NCI-H774 (cell line): ENCODE measurements at places on chromosomes 3 and 15.

- no peak for DNase-seq
These were observed 12.3 kb upstream of the KPNA4 start for GRCh38 chr3:160577556-160578195.

- DNase-seq: no peak
These were observed 103.0 kb upstream of the SLC24A5 start for GRCh38 chr15:48017747-48018146.

DNA sequence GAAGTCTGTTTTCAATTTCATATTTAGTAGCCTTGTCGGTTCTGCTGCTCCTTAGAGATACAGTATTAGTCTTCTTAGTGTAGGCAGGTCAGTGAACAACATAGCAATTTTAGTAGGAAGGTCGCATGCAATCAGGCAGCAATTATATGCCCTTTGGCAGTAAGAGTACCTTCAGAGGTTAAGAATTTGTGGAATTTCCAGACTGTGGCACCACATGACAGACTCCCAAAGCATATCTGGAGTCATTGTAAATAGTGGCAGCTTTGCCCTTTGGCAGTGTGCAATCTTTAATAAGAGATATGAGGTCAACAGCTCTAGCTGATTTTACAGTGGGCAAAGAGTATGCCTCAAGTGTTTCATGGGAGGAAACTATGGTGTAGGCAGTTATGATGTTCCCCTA is 1532.5 kb upstream of the CADM2 start:
- no peak for DNase-seq

DNA sequence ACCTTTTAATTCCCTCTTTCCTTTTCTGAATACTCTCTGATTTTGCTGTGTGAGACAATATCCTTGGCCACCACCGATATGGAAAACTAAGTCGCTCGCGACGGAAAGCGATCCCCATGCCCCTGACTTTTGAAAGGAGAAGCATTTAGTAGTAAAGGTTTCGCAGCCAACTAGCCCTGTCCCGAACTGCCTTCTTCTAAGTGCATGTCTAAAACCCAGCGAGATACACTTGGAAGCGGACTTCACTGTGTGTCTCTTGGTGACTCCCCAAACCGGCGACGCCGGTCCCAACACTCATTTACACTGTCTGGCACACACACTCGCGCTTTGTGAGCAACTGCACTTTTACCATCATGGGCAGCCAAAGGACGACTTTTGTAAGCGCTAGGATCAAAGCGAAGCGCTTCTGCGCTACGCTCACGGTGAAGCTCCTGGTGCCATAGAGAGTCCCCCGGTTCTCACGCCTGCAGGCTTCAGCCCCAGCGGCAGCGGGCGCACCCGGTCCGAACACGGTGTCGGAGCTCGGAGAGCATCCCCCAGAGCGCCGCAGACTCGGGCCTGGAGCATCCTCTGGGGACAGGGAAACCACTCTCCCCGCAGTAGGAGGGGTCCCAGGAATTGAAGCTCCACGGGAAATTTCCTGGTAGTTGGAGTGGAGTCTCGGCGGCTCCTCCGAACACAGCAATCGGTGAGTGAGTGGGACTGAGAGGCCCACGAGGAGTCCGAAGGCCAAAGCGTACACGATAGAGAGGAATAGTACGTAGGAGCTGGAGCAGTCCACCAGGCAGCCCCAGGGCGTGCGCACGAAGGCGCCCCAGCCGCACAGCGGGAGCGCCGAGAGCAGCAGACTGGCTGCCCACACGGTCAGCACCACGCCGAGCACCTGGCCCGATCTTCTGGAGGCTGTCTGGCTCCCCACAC is 1.4 kb downstream of the GPR149 start:
- peak; percentile 36 for DNase-seq

GRCh38 chr3:39207361-39208186 is 15.2 kb upstream of the XIRP1 start:
- no peak for DNase-seq

- DNase-seq: no peak
These were observed 26.8 kb upstream of the CPNE9 start for GRCh38 chr3:9676785-9677184.

DNA sequence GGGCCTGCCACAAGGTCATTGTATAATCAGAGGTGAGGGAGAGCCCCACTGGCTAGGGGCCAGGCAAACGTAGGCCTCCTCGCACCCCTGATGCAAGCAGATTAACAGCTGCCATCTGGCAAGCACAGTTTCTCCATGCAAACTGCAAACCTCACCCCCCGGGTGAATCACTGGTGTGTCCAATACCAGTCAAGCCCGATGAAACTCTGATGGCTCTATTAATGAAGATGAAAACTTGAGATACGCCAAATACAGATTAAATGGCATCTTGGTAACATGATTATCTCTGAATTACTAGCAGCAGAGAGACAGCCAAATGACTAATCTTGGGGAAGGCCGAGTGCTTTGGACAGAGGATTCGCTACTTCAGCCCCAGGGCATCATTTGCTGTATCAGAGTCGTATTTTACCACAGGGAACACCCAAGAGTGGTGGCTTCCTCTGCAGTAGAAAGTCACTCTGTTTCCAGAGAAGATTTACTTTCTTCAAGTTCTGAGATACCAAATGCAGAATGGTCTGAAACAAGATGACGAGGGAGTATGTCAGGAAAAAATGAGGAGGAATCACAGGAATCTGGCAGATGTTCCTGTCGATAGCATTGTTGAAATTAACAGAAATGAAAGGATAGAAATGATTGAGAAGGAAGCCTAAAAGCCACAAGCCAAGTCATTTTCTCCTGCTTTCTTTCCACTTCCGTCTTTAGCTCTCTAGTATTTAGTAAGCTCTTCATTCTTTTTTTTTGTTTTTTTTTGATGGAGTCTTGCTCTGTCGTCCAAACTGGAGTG is 96.2 kb upstream of the NR2F2 start:
- DNase-seq: no peak

GRCh38 chr3:153591561-153592245 is 429.7 kb downstream of the RAP2B start:
- no peak for DNase-seq

DNA sequence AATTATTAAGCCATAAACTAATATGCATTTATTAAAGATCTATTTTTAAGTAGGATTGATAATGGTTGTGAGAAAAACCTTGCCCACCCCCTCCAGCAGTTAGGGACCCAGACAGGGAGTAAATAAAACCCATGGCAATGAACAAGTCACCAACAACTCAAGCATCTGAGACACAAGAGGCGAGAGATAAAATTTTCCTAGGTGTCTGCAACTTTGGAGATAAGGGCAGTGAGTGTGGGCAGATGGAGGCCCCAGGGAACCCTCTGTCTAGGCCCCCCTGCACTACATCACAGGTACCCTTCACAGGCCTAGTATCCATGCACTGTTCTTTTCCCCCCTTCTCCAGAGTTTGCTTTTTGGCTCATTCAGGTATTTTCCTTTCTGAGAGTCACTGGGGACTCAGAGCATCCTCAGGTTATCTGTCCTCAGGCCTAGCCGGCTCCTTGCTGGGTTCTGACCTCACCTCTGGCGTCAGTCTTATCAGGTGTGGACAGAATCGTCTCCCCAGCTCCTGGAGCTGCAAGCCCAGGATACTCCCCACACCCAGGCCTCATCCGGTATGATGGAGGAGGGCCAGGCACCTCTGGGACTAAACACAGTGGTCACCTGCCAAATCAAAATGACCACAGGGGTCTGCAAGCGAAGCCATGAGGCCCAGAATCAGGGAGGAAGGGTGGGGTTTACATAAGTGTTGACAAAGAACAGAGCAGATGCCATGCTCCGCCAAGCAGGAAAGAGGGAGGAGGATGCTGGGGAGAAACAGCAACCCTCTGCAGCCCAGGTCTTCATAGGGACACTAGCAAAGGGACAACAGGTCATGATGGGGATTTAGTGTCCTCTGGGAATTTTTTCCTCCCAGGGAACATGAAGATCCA is 50.4 kb downstream of the CCNL1 start:
- no peak for DNase-seq

DNA sequence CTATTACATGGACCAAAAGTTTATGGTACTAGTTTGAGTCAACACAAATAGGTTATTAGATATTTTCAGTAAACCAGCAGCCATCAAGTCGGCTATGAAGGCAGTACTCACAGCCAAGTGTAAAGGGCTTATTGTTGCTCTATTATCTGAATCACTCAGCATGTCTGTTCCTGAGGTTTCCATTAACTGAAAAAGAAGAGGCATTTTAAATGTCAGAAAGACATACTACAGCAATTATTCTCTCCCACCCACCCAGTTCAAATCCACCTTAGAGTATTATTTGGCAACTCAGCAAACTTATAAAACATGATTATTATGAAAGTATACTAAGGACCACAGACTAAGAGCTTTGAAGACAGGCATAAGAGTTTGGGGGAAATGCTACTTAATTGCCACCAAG is 93.1 kb downstream of the BTD start:
- no peak for DNase-seq

DNA sequence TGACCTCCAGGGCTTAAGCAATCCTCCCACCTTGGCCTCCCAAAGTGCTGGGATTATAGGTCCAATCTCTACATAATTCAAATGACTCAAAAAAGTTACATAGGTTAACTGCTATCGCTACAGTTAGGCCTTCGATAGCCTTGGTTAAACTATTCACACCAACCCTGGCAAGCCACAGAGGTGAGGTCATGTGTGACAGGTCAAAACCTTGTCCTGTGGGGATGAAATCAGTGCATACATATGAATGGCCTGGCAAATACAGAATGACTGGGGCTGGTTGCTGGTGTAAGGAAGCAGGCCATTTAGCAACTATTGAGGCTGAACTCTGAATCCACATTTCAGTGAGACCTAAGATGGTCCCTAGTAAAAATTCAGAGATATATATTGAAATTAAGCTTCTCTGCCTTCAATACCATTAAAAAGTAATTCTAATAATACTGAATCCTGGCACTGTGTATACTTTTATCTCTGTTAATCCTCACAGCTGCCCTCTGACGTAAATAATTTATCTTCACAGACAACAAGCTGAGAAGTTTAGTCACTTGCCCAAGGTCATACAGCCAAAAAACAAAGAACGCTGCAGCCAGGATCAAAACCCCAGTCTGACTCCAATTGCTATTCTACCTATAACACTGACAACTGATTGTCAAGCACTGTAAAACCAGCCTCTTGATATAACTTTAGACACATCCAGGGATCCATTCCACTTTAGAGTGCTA is 35.3 kb downstream of the MKRN2 start:
- no peak for DNase-seq

- no peak for DNase-seq
These were observed 19.9 kb downstream of the CCDC14 start for GRCh38 chr3:123941121-123941520.

- DNase-seq: no peak
These were observed 610 bp downstream of the LIPC start for GRCh38 chr15:58432401-58432800.

DNA sequence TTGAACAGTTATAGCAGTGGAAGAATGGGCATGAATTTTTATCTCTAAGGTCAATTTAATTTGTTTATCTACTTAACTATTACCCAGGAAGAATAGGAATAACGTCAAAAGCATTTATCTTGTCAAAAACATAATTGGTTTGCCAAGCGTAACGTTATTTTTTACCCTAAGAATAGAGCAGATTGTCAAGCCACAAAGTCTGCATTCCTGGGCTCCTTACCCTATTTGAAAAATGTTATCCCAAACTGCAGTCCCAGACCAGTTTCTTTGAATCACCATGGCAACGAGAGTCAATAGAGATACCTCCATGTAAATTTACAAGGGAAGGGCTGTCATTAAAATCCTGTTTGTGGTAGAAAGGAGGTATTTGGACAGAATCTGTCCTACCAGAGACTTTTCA is 61.1 kb downstream of the CPNE4 start:
- DNase-seq: no peak

GRCh38 chr15:94099574-94099960 is 131.8 kb upstream of the MCTP2 start:
- no peak for DNase-seq

- DNase-seq: no peak
These were observed 36.7 kb upstream of the ZNF774 start for GRCh38 chr15:90315278-90315982.

- DNase-seq: no peak
These were observed 374.2 kb upstream of the BCHE start for GRCh38 chr3:166211451-166211850.

GRCh38 chr3:161999846-162000245 is 503.2 kb downstream of the OTOL1 start:
- no peak for DNase-seq

DNA sequence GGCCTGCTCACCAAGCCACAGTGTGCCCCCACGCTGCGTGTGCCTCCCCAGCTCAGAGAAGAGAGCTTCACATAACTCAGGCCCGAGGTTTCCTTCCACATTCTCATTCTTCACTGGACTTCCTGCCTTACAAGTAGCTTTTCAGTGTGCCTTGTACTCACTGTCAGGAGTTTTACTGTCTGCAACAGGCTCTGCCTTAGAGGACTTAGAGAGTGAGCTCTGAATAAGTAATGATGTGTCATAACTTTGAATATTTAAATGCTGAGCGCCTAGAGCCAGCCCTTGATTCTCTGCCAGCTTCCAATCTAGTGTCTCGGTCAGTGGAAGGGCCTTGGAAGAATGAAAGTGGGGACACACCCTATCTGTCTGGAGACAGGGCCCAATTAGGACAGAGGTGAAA is 41.8 kb downstream of the ITGB5 start:
- DNase-seq: no peak

DNA sequence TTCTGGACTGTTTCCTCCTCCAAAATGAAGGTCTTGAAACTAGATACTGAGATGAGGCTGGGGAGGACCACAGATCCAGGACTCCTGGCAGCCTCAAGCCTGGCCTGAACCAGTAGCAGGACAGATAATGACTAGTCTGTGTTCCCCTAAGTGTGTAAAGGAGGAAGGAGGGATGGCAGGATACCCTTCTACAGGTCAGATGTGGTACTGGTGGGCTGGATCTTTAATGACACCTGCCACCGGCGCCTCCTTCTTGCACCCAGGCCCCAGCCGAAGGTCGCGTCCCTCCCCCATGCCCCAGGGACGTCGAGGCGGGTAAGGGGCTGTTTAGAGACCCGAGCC is 556 bp downstream of the USP19 start:
- no peak for DNase-seq

- DNase-seq: no peak
These were observed 564.1 kb downstream of the GBE1 start for GRCh38 chr3:81197386-81197785.

GRCh38 chr15:31586841-31587240 is 260.2 kb downstream of the KLF13 start:
- DNase-seq: no peak

GRCh38 chr3:46703013-46703520 is 1.9 kb downstream of the TMIE start:
- no peak for DNase-seq

DNA sequence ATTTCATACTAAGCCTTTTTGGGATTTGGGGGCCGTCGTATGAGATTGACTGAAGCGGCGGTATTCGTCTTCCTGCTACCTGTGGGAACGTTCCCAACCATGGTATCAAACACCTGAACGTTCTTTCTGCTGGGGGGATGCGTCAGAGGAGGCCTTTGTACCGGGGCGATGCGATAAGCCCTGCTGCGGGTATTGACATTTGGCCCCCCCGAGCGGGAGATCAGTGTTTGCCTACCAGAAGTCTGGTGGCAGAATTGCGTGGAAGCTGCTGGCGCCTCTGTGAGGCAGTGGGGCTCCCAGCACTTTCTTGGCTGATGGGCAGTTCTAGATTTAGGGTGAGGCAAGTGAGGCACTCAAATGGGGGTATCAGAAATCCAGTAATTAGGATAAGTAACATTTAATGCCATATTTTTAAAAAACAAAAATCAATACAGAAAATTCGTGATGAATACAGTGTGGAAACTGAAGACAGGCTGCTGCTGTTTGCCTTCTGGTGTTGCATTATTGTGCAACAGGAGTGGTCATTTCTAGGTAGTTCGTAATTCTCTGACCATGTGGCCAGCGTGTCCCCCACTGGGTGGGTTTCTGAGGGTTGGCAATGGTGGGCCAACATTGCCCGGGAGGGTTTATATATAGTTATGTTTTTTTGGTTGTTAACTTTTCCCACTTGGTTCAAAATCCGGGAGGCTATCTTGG is 12.7 kb downstream of the TRPM1 start:
- DNase-seq: no peak
